Lower leg skin (tissue), 4 donors: ENCODE measurements at places on chromosomes 2 and 18. TPM values are rescaled to one million over a fixed set of nuclear protein-coding genes. Genes with fewer than 3 reads are reported as not detected.

ATL2 gene
- 147 TPM for total RNA-seq

LHCGR gene
- total RNA-seq: not detected

PDE1A gene
- 2.5 TPM for total RNA-seq

IL1B gene
- not detected for total RNA-seq

SKOR2 gene
- total RNA-seq: not detected

IL1RL2 gene
- 20.6 TPM for total RNA-seq

ALPP gene
- total RNA-seq: not detected

- no peak for DNase-seq
Observed at GRCh38 chr2:118003396-118003824, 10.5 kb downstream of the CCDC93 start.

DNA sequence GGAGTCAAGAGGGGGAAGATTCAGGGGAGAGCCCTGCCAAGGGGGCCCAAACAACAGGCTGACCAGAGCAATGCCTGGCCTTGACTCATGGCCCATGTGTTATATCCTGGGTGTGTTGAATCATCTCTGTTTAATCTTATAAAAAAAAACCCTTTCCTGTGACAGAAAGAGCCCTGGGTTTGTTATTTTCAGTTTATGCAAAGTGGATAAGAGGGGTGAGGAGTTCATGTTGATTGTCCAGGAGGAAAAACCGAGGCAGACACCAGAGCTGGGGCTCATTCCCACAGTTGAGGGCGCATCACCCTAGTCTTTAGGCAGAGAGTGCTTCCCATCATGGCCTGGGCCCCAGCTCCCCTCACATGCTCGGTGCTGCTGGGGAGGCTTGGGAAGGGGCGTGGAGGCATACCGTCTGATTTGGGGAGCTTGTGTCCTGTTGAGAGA lies 30.9 kb upstream of the IL37 start:
- no peak for DNase-seq

GRCh38 chr2:143548032-143548431 lies 418.8 kb downstream of the ARHGAP15 start:
- DNase-seq: no peak

DNA sequence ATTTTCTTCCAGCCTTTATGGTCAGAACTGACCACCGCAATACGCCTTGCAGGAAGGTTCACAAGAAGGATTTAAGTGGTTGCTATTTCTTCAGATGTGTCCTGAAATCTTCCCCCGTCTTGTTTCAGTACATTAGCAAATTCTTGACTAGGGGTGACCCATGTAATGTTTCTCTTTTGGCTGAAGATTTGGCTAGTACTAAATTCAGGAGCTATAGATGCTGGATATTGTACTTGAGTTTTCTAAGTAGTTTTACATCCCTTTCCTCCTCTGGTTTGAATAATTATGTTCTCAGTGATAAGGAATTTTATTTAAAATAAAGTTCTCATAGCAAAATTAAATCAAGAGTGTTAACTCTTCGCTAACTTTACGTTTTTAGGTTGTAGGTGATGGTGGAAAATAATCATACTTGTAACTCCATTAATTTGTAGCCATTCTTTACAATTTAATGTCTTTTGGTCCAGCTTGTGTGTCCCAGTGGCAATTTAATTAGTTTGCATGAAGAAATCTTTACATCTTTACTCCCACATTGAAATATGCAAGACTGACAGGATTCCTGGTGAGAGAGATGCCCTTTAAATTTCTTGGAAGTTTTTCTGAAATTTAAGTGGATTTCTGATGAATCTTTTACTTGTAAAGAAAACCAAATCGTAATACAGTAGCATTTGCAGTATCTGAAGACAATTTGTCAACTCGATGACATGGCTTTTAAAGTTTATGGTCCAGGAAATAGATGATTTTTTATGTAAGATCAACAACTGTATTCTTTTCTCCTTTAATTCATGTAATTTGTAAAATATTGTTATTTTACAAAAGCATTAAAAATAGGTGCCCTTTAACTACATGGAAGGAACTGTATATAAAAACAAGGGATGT lies 2.8 kb downstream of the PHLPP1 start:
- no peak for DNase-seq

DNA sequence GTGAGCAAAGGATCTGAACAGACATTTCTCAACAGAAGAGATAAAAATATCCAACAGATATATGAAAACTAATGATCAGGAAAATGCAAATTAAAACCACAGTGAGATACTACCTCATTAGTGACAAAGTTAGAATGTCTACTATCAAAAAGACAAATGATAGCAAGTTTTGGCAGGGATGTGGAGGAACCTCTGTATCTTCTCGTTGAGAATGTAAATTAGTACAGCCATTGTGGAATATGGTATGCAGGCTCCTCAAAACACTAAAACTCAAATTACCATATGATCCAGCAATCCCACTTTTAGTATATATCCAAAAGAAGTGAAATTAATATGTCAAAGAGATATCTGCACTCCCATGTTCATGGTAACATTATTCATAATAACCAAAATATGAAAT lies 427.1 kb downstream of the LRRTM4 start:
- no peak for DNase-seq
